ENCODE measurements at places on chromosomes 11 and 22.

GRCh38 chr22:47497666-47498065 is 735.2 kb downstream of the TBC1D22A start:
- DNase-seq, result no peak

DNA sequence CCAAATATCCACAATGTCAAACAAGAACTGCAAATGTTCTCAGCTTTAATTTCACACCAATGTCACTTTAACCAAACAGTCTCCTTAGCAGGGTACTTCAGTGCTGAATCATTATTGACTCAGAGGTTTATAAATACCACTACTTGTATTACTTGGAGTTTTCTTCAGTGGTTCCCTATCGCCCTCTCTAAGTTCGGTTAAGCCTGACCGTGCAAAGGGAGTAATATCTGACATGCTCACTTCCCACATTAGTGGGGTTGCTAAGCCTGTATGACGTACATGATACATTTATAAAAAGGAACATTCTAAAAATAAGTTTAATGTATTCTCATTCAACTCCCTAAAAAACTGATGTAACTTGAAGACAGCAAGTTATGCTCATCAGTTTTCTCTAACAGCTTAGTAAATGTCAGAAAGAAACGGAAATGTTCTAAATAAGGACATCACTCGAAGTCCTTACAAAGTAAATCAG is 93.1 kb upstream of the ZC3H12C start:
- DNase-seq, result no peak

DNA sequence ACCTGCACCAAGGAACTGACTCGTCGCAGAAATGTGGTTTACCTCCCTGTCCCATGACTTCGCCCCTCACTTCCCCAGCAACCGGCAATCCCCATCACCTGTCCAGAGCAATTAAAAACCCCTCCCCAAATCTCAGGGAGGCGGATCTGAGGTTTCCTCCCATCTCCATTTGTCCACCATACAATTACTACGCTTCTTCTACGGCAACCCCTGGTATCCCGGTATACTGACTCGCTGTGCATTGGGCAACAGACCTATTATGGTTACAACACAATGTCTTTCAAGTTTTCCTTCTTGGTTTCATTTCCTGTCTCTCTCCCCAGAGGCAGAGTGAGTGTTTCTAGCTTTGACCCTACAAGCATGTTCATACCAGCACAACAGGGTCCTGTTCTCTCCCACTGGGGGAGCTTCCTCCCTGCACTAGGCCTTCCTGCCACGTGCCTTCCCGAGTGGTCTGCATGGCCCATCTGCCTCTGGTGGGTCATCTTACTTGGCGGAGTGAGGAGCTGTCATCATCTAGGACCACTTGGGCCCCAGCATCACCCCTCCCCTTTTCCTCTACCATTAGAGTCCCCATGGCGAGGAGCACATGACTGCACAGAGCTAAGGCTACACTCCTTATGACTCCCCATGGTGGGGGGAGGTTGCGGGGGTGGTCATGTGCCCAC is 30.3 kb upstream of the NAP1L4 start:
- DNase-seq, result no peak

- peak; percentile 20 for DNase-seq
Measured at GRCh38 chr22:48234011-48234410, 1471.6 kb downstream of the TBC1D22A start.

DNA sequence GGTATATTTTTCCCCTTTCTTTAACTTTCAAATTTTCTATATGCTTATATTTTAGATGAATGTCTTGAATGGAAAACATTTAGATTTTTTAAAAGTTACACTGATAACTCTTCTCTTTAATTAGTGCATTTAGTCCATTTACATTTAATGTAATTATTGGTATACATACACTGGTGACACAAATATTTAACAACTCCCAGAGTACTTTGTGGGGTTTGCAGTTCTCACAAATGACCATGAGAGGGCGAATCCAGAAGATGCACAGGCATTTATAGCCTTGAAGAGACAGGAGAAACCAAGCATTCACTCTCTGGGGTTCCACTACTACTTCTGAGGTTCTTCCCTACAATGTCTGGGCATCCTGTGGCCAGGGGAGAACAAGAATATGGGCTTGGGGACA is 125.1 kb downstream of the TIMP3 start:
- no peak for DNase-seq

DNA sequence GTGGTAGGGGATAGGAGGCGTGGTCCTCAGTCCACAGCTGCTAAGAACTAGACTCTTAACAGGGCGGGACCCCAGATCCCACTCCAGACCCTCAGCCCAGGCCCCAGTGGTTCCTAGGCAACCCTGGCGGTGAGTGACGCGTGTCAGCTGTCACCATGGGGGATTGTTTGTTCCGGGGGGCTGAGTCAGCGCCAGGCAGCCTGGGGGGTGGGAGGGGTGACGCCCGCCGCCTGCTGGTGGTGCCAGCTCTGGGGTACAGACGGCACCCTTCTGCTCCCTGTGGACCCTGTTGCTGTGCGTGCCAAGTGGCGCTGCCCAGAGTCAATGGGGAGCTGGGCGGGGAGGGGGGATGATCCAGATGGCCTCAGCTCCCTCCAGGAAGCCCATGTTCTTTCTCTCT is 2.5 kb downstream of the CNIH2 start:
- DNase-seq, result no peak

- no peak for DNase-seq
Measured at GRCh38 chr11:67514116-67514515, 6.2 kb upstream of the CDK2AP2 start.

DNA sequence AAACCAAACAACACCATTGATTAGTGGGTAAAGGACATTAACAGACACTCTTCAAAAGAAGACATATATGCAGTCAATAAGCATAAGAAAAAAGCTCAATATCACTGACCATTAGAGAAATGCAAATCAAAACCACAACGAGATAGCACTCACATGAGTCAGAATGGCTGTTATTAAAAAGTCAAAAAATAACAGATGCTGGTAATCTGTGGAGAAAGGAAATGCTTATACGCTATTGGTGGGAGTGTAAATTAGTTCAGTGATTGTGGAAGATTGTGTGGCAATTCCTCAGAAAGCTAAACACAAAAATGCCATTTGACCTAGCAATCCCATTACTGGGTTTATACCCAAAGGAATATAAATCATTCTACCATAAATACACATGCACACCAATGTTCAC is 182.6 kb downstream of the TRPC6 start:
- DNase-seq, result no peak

- no peak for DNase-seq
Measured at GRCh38 chr22:19130959-19131684, at the start of gene TSSK2. Gene TSSK2, plus strand, starts transcription at chr22:19131308. Its CDS starts 92 bp downstream, at chr22:19131400.

DNA sequence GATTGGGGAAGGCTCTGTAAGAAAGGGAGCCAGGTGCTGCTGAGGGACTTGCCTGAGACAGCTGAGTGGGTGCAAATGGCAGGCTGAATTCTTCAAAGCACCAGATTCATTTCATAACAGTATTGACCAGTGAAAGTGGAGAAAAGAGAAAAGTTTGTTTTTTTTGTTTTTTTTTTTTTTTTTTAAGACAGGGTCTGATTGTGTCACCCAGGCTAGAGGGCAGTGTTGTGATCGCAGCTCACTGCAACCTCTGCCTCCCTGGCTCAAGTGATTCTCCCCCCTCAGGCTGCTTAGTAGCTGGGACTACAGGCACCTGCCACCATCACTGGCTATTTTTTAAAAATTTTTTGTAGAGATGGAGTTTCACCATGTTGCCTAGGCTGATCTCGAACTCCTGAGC is 494.0 kb downstream of the MIAT start:
- no peak for DNase-seq

DNA sequence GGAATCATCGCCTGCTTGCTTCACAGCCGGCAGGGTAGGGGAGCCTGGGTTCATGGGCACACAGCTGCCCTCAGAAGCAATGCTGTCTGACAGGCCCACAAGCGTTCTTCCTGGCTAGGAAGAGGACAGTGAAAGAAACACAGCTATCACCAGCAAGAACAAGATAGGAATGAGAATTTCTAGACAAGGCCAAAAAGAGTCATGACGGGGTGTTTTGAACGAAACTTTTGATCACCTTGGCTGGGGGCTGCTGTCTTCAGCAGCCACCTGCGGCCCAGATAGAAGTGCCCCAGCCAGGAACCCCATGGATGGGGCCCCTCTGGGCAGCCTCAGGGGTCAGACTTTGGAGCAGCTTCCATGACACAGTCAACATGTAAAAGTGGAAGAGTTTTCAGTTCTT is 41.8 kb downstream of the GAB4 start:
- DNase-seq, result no peak

DNA sequence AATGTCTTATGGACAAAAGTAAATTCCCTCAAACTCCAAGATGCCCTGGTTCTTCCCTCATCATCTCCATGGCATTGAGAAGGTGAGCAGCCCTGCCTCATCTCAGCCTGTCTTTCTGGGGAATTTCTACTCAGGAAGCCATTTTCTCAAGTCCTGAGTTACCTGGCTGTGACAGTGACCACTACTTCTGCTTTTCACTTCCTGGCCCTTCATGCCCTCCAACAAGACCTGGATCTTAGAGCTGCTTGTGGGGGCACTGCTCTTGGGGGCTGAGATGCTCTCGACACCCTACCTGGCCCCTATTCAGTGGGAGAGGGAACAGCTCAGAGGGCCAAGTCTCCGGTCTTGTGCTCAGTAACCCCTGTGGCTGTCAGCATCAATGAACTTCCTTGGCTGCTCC is 5.5 kb upstream of the IGSF22 start:
- DNase-seq, result no peak

GRCh38 chr11:65434057-65434666 is 11.6 kb downstream of the NEAT1 start:
- peak; percentile 36 for DNase-seq

DNA sequence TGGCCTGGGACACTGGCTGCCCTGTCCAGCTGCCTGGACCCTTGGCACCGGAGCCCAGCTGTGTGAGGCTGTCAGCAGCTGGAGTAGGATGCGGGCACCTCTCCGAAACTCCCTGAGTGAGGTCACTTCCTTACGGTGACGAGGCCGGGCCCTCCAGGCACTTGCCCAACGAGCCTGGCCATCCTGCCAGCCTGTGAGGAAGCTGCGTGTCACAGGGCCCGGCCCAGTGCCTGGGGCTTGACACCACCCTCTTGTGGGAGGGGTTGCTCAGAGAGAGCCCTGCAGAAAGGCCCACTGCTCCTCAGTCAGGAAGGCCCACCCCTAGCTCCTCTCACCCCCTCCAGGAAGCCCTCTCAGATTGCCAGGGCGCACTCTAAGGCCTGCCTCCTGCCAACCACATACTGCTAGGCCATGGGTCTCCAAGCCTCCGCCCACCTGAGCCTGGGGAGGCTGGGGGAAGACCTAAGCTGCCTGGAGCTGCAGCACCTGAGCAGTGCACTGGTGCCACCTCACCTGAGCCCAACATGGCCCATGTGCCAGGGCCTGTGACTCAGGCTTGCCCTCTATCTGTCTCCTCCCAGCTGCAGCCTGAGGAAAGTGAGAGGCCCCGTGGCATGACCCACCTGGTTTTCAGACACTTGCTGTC is 4.3 kb upstream of the PHLDA2 start:
- peak; percentile 85 for DNase-seq

DNA sequence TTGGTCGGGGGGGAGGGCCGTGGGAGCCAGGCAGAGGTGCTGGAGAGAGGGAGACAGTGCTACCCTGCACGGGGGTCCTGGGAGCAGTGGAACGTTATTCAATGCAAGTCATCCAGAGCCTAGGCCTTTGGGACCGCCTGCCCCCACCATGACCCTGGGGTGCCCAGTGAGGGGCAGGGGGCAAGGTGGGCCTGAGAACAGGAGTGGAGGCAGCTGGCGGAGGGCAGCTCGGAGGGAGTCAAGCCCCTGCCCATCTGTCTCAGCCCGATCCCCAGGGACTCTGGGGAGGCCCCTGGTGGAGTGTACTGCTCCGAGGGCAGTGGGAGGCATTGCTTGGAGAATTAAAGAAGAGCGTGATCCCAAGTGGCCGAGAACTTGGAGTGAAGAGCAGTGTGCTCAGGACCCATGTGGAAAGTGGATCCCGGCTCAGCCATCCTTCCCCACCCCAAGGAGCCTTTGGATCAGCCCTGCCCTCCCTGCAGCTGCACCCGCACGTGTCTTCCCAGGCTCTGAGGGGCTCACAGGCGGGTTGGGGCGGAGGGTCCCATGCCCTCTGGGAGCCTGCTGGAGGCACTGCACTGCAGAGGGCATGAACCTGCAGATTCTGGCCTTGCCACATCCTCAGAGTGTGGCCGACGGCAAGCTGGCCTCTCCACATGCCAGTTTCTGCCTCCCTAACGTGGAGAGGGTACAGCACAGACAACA is 34.0 kb upstream of the SMIM38 start:
- DNase-seq, result no peak

- DNase-seq, result no peak
Measured at GRCh38 chr11:118233850-118234249, 9.0 kb upstream of the JAML start.

DNA sequence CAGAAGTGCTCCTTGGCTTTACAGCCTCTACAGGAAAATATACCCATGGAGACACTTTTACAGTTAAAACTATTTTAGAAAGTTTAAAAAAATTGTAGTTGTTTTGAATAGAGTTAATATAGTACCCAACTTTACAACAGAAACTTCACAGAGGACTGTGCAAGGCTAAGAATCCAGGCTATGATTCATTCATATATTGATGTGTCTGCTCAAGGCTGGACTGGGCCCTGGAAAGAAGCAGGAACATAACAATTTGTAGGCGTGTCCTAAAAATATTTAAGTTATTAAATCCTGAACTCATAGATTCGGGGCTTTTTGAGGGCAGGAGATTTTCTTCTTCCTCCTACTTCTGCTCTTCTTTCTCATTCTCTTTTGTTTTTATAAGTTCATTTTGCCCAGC is 291.5 kb upstream of the CCDC179 start:
- DNase-seq, result no peak

DNA sequence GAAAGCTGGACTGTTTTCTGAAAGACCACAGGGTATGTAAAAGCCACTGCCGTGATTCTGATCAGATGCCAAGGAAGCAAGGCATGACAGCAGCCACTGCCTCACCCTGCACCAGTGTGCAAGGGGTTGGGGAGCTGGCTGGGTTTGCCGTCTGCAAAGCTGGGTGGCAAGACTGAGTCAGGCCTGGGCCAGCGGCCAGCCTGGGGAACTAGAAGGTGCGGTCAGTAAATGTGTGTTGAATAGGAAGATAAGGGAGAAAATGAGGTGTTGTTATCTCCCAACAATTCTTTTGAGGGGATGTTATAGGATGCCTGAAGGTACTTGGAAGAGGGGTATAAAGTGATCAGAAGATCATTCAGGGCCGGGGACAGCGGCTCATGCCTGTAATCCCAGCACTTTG is 8.0 kb downstream of the VSTM5 start:
- DNase-seq, result peak; percentile 67

GRCh38 chr22:39152024-39152510 is 413 bp downstream of the CBX7 start:
- DNase-seq, result no peak

DNA sequence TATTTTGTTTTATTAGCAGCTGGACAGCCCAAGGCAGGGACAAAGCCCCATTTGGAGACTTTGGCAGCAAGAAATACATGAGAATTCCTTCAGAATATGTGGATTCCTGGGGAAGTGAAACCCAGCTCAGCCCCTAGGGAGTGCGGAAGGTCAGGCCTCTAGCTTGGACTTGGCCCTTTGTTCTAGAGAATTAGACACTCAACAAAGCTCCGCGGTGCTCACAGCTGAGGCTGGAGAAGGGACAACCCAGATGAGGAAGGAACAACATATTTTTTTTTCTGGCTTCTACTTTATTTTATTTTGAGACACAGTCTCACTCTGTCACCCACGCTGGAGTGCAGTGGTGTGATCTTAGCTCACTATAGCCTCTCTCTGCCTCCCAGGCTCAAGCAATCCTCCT is 44.7 kb upstream of the SEPTIN5 start:
- no peak for DNase-seq

All from ureter (tissue), 1 donor.